ENCODE measurements at places on chromosomes 1 and 21. TPM values are rescaled to one million over a fixed set of nuclear protein-coding genes. Genes with fewer than 3 reads are reported as not detected.

- peak; percentile 15 for DNase-seq
These were observed 11.7 kb downstream of the C1orf94 start for GRCh38 chr1:34188418-34188817.

DNA sequence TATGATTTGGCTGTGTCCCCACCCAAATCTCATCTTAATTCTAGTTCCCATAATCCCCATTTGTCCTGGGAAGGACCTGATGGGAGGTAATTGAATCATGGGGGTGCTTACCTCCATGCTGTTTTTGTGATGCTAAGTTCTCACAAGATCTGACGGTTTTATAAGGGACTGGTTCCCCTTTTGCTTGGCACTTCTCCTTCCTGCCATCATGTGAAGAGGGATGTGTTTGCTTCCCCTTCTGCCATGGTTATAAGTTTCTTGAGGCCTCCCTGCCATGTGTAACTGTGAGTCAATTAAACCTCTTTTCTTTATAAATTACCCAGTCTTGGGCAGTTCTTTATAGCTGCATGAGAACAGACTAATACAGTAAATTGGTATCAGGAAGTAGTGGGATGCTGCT is 114.1 kb downstream of the ZNF648 start:
- no peak for DNase-seq

DNA sequence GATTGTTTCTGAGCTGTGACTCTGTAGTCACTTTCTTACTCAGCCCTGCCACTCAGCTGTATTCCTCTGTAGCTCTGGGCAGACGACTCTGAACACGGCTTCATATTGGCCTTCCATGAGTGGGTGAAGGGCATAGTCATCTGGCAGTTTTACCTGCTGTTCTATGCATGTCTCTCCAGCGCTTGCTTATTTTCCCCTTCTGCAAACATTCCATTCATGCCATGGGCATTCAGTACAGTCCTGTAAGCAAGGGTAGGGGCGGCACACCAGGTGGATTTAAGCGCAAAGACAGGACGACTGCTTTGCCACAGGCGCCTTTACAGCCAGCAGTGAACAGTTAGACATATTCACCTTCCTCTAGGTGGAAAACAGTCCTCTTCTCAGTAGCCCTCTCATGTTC is 4.4 kb upstream of the WDR26 start:
- no peak for DNase-seq

GRCh38 chr1:59298710-59299346 is 1.9 kb downstream of the FGGY start:
- peak; percentile 50 for DNase-seq

DNA sequence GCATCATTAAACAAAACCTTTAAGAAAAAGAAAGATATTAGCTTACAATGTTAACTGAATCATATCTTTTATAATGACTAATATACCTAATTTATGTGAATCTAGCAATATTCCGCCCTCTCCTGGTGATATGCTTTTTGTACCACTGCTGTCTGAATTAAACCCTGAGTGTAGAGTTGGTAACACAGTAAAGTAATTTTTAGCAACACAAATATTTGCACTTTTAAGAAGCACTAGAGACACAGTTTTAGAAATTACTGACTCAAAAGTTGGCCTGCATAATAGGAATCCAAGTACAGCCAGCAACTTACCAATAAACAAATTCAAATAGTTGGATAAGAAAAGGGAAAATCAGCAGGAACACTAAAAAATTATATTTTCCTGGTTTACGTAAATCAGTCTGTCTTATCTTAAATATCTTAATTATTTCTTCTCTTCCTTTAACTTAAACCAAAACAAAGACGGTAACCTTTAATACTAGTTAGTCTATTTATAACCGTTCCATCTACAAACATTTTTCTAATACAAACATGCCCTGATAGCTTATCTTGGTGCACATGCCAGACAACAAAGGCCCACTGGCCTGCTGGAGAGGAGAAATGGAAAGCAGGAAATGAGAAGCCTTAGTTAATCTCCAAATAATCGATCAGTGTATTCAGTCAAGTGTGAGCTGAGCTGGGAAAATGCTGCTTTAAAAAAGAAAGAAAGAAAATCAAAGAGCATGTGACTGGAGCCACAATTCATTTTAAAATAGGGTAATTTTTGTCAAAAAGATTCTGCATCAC is 246.0 kb downstream of the RERE start:
- DNase-seq = peak; percentile 77

The C1orf116 gene
- total RNA-seq = not detected

The SYT14 gene
- total RNA-seq = 1.4 TPM

The MATN1 gene
- total RNA-seq = not detected

The OR2T11 gene
- total RNA-seq = not detected
